ENCODE measurements at places on chromosomes 2 and 18.

DNA sequence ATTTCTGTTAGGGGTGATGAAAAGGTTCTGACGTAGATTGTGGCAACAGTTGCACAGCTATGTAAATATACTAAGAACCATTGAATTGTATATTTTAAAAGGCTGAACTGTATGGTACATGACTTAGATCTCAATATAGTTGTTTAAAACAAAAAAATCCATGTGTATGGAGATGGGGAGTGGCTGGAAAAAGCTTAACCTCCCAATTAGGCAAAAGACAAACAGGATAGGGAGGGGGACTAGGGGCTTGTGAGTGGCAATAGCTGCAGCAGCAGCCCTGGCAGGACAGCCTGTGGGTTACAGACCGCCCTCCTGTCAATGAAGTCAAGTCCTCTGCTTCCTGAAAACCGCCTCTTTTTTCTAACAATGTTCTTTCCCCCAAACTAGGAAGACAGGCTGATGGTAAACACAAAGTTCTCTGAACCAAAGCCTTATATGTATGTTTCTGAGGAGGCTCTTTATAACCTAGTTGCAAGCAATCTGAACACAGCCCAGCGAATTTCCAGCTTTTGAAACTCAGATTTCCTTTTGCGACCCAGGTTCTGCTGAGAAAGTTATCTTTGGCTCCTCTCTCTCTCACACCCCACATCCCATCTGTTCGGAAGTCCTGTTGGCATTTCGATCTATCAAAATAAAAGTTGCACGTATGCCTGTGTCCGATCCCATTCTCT lies 10.3 kb downstream of the ATP8B1 start:
- DNase-seq: no peak

GRCh38 chr2:134244086-134244485 lies 9.8 kb upstream of the MGAT5 start:
- no peak for DNase-seq

GRCh38 chr2:73415906-73416305 lies 30.3 kb downstream of the ALMS1 start:
- no peak for DNase-seq

- DNase-seq: no peak
Measured at GRCh38 chr18:49764032-49764431, 49.3 kb downstream of the ACAA2 start.

GRCh38 chr18:79552696-79553095 lies 126.9 kb upstream of the CTDP1 start:
- DNase-seq: no peak

DNA sequence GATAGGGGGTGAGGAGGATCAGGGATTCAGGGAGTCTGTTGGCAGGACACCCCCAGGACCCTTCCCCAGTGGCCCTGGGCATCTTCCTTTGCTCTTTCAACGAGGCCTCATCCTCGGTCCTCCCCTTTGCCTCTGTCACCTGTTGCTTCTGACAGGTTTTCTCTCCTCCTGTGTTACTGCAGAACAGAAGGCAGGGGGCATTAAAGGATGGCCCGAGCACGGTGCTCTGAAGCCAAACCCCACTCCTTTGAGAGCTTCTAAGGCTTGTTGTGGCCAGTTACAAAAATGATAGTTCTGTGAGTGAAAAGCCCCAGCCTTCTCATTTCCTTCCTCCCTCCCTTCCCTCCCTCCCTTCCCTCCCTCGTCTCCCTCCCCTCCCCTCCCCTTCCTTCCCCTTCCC lies 82.5 kb downstream of the THNSL2 start:
- DNase-seq: no peak

GRCh38 chr2:95709831-95710230 lies 118.0 kb downstream of the TRIM43 start:
- DNase-seq: no peak

DNA sequence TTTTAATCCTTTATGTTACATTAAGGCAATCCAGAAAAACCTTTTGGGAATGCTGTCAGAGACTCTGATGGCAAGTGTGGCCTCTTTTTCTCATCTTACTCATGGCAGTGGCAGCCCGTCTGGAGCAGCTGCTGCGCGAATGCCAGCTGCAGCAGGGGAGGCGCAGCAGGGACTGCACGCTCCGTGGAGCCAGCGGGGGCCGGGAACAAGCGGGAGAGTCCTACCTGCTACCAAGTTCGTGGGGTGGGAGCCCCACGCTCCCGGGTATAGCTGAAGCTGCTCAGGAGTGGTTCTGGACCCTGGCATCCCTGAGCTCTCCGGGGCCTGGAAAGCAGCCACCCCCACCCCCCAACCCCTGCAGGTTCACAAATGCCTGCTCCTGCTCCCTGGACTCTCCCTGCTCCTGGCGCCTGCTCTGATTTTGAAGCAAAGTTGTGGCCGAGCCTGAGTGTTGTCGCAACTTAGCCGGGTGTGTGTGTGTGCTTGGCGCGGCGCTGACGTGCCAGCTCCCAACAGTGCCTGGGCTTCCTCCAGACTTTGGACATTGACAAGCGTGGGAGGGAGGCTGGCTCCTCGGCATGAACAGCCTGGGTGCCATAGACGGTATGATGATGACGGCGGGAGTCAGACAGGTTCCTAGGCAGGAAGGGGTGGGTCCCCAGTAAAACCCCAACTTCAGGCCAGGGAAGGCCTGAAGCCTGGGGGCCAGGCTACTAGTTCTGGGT lies 21.7 kb downstream of the TMX3 start:
- no peak for DNase-seq

DNA sequence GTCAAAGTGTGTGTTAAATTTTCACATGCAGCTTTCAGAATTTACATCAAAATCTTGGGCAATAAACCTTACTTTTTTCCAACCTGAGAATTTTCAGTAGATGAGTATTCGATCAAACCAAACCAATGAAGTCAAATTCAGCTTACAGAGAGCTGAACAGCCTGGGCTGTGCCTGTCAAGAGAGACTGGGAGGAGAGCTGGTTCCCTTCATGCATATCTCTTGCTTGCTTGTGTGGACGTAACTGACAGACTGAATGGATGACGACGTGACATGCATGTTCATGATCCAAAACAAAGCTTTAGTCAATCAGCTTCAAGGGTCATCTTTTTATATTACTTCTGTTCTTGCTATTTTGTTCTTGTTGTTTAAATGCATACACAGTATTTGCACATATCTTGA lies 145.2 kb downstream of the GALNT3 start:
- DNase-seq: no peak

- DNase-seq: no peak
Measured at GRCh38 chr2:101762451-101763171, 65.1 kb downstream of the MAP4K4 start.

DNA sequence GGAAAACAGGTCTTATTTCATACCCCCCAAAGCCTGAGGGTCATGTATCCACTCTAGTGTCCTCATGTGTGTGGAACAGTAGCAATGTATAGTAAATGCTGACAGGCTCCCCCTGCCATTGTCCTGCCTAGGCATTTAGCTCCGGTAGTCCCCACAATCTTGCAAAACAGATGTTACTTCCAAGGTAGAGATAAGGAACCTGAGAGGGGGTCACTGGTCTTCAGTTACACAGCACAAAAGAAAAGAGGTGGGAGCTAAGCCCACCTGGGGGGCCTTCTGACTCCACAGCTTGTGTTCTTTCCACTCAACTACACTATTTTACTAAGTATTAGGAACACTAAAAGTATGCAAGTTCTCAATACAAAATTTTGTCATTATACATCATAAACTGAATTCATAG lies 17.4 kb upstream of the FECH start:
- DNase-seq: no peak

- no peak for DNase-seq
Measured at GRCh38 chr2:182668671-182669070, 47.4 kb upstream of the DNAJC10 start.

- DNase-seq: no peak
Measured at GRCh38 chr2:127313406-127313805, 19.5 kb upstream of the ERCC3 start.

- no peak for DNase-seq
Measured at GRCh38 chr2:36741188-36741837, 44.8 kb downstream of the VIT start.

GRCh38 chr18:7844418-7844817 lies 277.3 kb downstream of the PTPRM start:
- DNase-seq: no peak
